ENCODE measurements at places on chromosomes 16 and 17. TPM values are rescaled to one million over a fixed set of nuclear protein-coding genes. Genes with fewer than 3 reads are reported as not detected.

Gene ITGB3
- not detected for total RNA-seq

Gene OR3A3
- not detected for total RNA-seq

- DNase-seq, result no peak
These were observed 52.8 kb downstream of the GSG1L start for GRCh38 chr16:28010671-28011070.

- DNase-seq, result no peak
These were observed 29.7 kb downstream of the FAM222B start for GRCh38 chr17:28812748-28813377.

- DNase-seq, result no peak
These were observed 124.5 kb upstream of the ZFHX3 start for GRCh38 chr16:73172241-73172972.

- DNase-seq, result no peak
These were observed 1.7 kb upstream of the COASY start for GRCh38 chr17:42560246-42560645.

DNA sequence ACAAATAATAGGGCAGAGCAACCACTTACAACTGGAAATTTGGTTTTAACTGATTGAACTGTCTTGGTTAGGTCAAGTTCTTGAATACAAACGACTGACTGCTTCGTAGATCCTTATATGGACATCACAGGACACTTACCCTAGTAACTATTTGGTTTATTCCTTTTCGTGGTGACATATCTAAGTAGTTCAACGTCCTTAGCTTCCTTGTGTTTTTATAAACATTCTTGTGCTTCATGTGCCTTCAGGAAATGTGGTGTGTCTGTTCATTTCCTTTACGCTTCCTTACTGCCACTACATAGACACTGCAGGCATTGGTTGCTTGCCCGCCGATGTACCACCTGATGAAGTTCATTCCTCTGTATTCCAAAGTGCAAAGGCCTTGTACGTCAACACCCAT is 59.3 kb downstream of the USP10 start:
- DNase-seq, result no peak

GRCh38 chr17:16880843-16881230 is 91.1 kb downstream of the TNFRSF13B start:
- DNase-seq, result no peak

GRCh38 chr17:19255279-19255678 is 18.1 kb downstream of the EPN2 start:
- DNase-seq, result no peak

- DNase-seq, result no peak
These were observed 2.5 kb upstream of the IGSF6 start for GRCh38 chr16:21654881-21655280.

DNA sequence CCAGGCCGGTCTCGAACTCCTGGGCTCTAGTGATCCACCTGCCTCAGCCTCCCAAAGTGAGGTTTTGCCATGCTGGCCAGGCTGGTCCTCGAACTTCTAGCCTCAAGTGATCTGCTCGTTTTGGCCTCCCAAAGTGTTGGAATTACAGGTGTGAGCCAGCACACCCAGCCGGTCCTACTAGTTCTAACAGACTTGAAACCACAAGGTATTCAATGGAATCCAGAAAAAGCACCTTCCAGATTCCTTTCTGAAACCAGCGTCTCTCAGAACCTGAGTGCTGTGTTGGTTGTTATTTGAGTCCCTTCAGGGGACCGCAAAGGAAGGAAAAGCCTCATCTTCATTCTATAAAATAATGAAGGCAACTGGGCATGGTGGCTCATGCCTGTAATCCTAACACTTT is 4.1 kb downstream of the KRABD2 start:
- DNase-seq, result no peak

- no peak for DNase-seq
These were observed 4.6 kb downstream of the UTS2R start for GRCh38 chr17:82376042-82376730.

- peak; percentile 27 for DNase-seq
These were observed 60.4 kb upstream of the MRC2 start for GRCh38 chr17:62566996-62567578.

GRCh38 chr17:30191072-30191471 is 44.4 kb downstream of the SLC6A4 start:
- no peak for DNase-seq

All from activated CD4-positive, alpha-beta memory T cell treated with anti-CD3 and anti-CD28 coated beads for 36 hours (primary cell).